ENCODE measurements at places on chromosomes 13 and 19.

DNA sequence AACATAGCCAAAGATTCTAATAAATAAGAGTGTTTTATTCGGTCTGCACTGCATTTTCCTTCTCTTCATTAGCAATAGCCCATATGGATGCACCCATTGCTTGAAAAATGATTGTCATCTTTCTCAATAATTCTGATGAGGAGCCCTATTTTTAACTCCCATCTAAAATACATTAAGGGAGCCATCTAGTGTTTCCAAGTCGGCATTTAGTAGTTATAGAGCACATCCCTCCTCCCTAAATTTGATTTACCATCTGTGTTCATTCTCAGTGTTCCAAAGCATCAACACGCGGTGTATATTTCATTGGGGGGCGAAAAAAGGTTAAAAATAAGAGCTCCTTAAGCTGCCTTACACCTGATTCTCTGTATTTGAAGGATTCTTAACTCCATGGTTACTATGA, 119.2 kb upstream of the IPO5 start:
- no peak for DNase-seq

DNA sequence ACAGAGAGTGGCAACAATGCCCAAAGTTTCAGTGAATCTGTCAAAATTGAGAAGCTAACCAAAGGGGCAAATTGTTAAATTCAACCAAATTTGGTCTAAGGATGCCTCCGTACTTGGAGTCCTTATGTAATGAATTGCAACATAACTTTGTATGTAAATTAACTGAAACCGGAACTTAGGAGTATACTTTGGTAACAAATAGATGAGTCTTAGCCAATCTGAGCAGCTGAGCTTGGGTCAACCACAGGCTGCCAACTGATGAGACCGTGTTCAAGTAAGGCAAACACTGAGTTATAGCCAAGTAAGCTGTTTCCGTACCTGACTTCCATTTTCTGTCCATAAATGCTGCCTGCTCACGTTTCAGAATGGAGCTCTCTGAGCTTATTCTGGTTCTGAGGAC, 5.3 kb downstream of the VWA8 start:
- no peak for DNase-seq

DNA sequence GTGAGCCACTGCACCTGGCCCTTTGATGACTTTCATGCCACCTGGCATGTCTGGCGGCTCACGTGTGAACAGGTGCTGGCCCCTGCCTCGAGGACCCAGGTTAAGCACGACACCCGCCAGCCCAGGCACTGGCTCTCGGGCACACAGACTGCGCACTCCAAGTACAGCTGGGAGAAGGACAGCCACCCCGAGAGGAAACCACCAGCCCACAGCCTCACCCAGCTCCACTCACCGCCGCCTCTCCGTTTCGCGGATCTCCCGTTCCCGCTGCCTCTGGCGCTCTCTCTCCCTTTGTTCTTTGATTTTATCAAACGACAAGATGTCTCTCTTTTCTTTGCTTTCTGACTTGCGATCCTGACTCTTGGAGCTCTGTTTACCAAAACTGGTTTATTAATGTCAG, 27.4 kb upstream of the TINCR start:
- no peak for DNase-seq

DNA sequence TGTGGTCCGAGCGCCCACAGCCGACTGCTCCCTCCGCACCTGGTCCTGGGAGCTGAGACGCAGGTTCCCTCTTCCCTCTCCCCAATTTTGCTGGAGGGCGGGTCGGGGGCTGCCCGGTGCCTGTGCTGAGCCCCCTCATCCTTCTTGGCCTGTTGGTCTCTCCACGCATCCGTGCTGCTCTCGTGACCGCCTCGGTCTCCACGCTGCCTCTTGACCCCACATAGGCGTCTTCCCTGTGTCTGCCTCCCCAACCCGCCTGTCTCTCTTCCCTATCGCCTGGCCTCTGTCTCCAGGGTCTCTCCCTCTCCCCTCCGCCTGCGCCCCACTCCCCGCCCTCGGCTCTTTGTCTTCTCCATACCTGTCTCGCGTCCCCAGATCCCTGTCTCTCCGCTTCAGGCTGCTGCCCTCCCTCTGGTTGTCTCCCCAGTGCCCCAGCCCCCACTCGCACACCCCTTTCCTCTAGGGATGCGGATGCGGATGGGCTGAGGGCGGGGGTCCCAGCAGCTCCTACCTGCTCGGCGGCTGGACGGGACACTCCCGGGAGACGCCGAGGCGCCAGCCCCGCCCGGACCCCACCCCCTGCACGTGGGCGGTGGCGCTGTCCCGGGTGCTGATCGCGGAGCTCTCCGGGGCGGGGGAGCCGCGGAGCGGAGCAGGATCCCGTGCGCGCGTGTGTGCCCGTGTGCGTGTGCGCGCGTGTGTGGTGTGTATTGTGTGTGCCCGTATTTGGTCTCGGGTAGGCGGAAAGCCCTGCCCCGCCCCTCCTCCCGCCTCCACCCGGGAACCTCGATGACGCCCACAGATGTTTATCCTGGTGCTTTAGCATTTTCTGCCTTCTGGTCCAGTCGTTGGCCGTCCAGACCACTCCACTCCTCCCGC, at the start of gene SYT5:
TSS of gene SYT5 (minus strand) at position 684 of the 879 bp plus-strand sequence. CDS start 1,248 bp downstream, outside the sequence.
- no peak for DNase-seq

GRCh38 chr19:7831452-7831851, 1.4 kb downstream of the EVI5L start:
- DNase-seq = no peak

DNA sequence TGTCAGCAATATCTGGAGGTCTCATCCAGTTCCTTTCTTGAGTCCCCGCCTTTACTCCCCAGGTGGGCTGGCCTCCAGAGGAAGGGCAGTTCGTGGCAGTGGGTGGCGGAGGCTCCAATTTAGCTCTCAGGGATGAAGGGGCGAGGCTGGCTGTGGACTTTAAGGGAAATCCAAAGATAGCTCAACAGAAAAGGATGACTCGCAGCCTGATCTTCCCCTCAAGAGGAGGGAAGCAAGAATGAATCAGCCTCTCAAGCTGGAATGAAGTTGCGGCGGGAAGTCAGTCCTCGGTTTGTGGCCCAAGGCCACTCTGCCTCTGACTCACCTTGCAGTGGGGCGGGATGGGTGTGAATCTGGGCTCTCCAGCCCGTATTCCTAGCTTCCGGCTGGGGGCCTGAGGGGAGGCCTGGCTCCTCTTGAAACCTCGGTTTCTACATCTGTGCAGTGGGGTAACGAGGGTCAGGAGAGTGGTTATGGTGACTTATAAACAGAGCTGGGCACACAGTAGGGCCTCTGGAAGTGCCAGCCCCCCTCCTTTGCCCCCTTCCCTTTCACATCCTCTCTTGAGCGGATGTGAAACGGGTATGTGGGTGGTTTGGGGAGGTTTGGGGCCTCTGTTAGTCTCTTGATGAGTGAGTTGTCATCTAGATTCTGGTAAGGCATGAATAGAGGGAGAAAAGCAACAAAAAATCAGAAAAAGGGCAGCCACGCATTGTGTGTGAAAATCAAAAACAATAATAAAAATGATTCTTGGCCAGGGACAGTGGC, 10.5 kb upstream of the SMG9 start:
- no peak for DNase-seq

DNA sequence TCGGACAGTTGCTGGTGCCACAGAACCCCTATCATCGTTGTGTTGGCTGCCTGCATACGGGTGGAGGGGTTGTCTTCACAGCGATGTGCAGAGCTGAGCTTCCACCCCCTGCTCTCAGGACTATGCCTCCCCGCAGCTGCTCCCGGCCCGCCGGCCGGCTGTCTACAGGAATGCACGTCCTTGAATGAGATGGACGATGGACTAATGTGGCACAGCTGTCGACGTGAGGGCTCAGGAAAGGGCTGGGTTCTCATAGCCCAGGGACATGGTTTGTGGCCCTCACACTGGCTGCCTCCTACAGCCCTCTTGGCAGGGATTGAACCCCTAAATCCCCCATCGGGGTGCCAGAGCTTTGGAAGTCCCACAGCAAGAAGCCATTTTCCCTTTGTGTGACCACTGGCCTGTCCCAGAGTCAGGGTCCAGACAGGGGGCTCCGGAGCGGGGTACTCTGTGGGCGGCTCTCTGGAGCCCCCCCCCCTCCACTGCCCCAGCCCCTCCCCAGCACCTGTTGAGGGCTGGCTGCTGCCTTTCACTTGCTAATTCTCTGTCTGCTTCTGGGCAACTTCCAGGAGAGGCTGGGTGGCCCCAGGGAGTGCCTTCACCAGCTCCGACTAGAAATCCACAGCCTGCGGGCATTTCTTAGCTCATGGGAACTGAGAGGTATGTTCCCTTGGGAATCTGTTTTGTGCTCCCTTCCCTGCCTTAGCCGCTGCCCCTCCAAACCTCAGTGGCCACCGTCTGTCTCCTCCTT, 40.2 kb downstream of the TSSK6 start:
- DNase-seq = no peak

GRCh38 chr13:50685956-50686355, 157.5 kb downstream of the DLEU7 start:
- DNase-seq = no peak

DNA sequence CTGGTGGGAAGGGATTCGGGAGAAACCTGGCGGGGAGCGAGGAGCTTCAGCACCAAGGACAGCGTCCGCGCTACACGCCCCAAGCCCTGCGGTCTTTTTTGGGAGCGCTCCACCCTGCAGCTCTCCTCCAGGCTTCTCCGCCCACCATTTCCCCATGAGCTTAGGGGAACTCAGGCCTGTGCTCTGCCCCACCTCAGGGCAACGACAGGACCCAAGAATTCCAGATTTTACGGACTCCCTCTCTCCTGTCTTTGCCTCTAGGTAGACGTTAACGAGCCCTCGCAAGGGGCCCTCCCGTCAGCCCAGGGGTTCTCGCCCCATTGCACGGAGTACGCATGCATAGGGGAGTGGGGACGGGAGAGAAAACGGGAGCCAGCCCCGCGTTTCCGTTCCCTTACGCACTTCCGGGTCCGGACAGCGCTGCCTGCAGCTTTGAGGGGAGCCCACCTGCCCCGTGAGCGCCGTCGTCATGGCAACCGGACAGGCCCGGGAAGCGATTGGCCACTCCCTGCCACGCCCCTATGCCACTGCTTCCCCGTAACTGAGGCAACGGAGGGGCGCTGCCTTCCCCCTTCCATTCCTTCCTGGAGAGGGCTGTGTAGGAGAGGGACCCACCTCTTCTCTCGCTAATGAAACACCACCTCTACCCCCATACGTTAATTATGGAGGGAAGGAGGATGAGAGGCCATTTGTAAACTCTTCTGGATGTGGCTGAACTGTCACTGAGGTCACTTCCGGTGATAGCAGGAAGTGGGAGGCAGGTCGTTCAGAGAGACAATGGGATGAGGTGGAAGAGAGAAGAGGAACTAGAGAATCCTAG, 20.8 kb downstream of the NOVA2 start:
- DNase-seq = no peak

DNA sequence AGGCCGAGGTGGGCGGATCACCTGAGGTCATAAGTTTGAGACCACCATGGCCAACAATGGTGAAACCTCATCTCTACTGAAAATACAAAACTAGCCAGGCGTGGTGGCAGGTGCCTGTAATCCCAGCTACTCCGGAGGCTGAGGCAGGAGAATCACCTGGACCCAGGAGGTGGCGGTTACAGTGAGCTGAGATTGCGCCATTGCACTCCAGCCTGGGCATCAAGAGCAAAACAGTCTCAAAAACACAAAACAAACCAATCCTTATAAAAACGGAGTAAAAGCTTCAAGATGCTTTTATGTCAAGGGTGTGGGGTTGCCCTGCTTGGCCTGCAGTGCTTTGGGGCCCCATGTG, 7.2 kb downstream of the ACP4 start:
- no peak for DNase-seq

DNA sequence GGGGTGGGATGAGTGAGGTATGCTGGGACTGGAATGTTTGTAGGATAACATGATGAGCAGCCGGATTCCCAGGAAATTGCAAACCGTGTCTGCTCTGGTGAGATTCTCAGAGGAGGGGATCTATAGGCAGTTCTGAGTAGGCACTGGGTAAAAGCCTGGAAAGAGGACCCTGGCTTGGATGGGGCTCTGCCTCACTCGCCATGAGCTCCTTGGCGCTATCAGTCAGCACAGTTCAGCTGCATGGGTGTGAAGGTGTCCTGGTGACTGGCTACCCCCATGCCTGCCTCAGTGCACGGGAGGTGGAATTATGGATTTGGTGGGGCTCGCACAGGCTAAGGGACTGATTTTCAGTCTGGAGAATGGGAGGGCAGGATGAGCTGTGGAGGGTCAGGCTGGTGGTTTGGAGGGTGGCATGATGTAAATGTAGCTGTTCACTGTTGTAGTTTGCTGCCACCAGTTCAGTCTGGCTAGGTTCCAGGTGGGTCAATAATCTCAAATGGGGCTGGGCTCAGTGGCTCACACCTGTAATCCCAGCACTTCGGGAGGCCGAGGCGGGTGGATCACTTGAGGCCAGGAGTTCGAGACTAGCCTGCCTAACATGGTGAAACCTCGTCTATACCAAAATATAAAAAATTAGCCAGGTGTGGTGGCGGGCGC, 9.2 kb upstream of the ZNF627 start:
- no peak for DNase-seq

GRCh38 chr13:38735665-38736440, 49.0 kb downstream of the FREM2 start:
- DNase-seq = no peak

GRCh38 chr13:100707818-100708740, 33.5 kb upstream of the TMTC4 start:
- DNase-seq = no peak

DNA sequence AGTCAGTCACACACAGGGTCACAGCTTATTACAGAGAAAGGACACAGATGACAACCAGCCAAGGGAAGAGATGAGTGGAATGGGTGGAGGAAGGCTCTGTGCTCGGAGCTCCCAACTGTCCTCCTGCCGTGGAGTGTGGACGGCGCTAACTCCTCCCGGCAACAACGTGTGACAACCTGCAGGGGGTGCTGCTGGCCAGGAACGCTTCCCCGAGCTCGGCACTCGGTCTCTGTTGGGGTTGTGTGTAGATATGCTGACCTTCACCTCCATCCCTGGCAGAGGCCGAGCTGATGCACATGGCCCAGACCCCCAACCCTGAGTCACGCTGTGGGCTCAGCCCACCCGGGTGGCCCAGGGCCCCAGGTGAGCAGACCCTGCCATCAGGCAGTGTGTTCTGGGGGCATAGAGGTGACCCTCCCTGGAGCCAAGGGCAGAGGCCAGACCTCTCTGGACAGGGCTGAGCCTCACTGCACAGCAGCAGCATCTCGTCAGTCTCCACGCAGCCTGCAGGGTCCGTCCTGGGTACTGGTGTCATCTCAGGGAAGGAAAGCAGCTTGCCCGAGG, 14.1 kb downstream of the ZNF444 start:
- no peak for DNase-seq

DNA sequence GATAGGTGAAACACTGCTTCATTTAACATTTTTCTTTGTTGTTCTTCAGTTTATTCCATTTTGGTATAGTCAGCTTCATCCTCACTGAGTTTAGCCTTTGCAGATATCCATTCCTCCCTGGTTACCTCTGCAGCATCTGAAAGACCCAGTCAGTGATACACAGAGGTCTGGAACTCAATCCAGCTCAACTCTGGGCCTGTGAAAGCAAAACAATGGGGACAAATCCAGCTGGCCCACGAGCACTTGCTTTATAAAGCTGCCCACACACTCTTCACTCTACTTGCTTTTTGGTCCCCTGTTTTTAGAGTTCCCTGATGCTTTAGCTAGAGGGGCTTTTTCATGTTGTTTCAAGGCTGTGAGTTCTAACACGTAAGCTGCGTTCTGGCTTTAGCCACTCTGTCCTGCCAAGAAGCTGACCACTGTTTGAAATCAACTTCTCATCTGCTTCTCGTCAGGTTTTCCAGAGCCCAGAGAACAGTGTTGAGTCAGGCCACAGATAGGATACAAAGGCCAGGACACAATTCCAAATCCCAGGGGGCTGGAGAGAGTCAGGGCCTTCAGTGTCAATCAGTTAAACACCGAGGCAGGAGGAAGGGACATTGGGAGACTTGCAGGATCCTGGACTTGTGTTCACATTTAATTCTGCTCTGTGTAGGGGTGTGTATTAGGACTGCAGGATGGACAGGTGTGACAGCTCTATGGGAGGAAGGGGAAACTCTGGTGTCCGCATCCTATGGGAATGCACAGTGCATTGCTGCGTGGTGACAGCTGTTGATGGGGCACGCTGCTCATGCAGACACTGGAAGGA, 83.5 kb upstream of the RNF113B start:
- DNase-seq = no peak
